ENCODE measurements at places on chromosomes 1 and 21.

DNA sequence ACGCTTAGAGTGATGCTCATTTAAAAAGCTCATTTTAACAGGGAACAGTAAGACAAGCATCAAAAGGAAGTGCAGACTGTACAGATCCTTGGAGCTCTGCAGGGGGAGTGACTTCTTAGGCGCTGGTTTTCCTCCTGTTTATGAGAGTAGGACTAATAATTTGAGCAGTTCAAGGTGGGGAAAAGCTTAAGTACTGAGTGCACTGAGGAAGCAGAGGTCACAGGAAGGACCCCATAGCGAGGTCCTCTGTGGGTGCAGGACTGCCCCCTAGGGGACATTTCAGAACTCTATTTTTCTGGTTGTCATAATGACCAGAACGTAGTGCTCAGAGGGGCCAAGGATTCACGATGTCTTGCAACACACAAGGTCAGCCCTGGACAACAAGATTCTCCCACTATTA lies 112.1 kb downstream of the HLCS start:
- peak; percentile 35 for DNase-seq

- DNase-seq: no peak
Observed at GRCh38 chr1:87044840-87045239, 130.4 kb downstream of the HS2ST1 start.

GRCh38 chr1:115301438-115302020 lies 36.5 kb downstream of the NGF start:
- DNase-seq: no peak

GRCh38 chr1:155912056-155912536 lies 947 bp upstream of the RIT1 start:
- DNase-seq: no peak

- no peak for DNase-seq
Observed at GRCh38 chr1:229012823-229013222, 258.1 kb upstream of the RAB4A start.

GRCh38 chr21:42121794-42122193 lies 50.7 kb downstream of the UMODL1 start:
- DNase-seq: no peak

DNA sequence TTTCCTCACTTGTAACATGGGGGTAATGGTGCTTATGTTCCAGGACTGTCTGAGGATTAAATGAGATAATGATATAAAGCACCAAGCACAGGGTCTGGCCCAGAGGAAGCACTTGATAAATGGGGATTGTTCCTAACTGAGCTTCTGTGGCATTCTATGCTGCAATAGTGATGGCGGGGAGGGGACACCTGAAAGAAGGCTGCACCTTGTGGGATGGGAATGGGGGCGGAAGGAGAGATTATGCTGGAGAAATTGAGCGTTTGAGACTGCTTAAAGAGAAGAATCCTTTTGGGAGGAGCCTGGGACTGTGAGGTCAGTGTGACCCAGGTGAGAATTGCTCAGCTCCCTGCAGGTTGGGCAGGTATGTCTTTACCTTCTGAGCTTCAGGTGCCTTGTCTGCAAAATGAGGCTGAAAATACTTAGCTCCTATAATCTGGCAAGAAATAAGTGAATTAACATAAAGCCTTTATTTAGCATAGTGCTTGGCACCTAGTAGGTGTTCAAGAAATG lies 55.9 kb upstream of the CTPS1 start:
- no peak for DNase-seq

- DNase-seq: no peak
Observed at GRCh38 chr21:21751286-21751685, 753.1 kb downstream of the NCAM2 start.

- no peak for DNase-seq
Observed at GRCh38 chr1:12185036-12185917, 18.5 kb downstream of the TNFRSF1B start.

GRCh38 chr1:226402739-226403165 lies 5.1 kb downstream of the PARP1 start:
- no peak for DNase-seq

DNA sequence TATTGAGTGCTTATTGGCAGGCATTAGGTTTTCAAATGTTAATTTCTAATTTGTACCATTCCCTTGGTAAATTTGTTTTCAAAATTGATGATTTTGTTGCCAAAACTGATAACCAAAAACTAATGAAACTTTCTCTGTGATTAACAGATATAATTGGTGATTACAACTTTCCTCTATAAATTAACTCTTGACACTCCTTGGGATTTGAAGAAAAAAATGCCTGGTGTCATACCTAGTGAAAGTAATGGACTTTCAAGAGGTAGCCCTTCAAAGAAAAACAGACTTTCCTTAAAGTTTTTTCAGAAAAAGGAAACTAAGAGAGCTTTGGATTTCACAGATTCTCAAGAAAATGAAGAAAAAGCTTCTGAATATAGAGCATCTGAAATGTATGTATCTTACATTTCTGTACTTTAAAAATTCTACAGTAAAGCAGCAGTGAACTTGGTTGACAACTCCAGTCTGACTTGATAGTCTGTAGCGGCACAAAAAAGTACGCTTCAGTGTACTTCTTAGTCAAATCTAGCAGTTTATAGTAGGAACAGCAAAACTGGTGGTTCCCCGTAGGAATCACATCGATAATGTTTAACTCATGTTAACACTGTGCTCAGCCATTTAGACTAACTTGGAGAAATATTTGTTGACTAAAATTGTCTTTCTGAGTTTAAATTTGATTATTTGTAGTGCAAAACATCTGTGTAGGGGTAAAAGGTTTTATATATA lies 3.0 kb downstream of the USP1 start:
- DNase-seq: no peak

DNA sequence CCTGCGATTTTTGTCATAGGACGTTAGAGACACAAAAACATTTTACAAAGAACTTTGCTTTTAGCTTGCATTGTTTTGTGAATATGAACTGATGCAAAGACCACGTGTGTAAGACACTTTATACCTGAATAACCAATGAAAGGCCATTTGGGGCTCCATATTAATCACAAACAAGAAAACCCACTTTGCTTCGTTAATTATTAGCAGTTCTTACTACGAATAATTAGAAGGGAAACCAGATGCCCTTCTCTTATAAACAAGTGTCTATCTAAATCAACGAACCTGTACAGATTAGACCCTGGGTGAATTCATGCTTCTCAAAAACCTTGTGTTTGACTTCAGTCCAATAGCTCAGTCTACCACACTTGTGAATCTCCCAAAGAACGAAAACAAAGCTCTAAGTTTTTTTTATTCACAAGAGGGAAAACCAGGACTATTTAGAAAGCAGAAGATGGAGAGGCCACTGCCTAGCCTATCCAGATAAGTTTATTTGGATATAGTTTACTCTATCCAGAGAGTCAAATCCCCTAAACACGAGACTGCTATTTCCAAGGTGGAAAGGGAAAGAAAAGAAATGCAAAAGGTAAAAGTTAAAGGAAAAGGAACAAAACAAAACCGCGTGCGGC lies 897 bp downstream of the CYYR1 start:
- DNase-seq: peak; percentile 24

GRCh38 chr1:50424045-50424883 lies 1.0 kb upstream of the DMRTA2 start:
- DNase-seq: no peak

DNA sequence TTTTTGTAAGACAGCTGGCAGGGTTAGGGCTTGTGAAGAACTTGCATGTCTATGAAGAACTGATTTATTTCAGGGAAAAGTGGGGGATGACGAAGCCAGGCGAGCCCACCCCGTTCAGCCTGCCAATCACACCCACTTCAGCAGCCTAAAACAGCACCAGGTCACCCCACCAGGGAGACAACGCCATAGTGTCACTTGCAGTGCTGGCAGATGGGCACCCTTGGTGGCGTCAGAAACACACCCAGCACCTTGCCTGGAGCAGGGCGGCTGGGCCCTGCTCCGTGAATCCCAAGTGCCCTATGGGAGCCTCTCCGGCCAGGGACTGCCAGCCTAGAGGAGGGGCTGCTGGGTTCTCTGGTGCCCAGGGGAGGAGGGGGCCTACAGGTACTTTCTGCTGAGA lies 5.0 kb upstream of the NADK start:
- no peak for DNase-seq

GRCh38 chr1:42167611-42168390 lies 3.3 kb upstream of the GUCA2A start:
- no peak for DNase-seq

DNA sequence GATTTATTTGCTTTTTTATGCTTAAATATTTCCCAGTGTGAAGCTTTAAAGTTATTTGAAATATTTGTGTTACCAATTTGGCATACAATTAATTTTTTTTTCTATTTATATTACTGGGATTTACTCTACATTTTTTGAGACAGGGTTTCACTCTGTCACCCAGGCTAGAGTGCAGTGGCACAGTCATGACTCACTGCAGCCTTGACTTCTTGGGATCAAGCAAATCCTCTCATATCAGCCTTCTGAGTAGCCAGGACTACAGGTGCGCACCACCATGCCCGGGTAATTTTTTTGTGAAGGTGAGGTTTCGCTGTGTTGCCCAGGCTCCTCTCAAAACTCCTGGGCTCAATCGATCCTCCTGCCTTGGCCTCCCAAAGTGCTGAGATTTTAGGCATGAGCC lies 39.5 kb downstream of the BACH1 start:
- DNase-seq: no peak

GRCh38 chr1:21302747-21303715 lies 12.8 kb upstream of the ECE1 start:
- peak; percentile 69 for DNase-seq

DNA sequence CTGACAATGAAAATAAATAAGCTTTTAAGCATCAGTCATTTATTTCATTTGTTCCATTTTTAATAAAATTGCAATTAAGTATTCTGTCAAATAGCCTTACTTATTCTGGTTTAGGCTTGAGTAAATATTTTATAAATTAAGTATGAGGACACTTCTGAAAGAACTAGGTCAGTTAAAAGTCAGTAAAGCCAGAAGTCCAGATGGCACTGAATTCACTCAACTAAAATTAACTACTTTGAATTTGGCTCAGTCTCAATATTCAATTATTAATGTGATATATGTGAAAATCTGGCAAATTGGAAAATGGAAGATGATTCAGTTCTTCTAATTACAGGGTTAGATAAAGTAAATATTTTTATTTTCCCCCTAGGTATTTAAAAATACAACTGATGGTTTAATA lies 174.2 kb downstream of the BRINP3 start:
- no peak for DNase-seq

- peak; percentile 88 for DNase-seq
Observed at GRCh38 chr1:59750328-59751003, 64.3 kb upstream of the HOOK1 start.

DNA sequence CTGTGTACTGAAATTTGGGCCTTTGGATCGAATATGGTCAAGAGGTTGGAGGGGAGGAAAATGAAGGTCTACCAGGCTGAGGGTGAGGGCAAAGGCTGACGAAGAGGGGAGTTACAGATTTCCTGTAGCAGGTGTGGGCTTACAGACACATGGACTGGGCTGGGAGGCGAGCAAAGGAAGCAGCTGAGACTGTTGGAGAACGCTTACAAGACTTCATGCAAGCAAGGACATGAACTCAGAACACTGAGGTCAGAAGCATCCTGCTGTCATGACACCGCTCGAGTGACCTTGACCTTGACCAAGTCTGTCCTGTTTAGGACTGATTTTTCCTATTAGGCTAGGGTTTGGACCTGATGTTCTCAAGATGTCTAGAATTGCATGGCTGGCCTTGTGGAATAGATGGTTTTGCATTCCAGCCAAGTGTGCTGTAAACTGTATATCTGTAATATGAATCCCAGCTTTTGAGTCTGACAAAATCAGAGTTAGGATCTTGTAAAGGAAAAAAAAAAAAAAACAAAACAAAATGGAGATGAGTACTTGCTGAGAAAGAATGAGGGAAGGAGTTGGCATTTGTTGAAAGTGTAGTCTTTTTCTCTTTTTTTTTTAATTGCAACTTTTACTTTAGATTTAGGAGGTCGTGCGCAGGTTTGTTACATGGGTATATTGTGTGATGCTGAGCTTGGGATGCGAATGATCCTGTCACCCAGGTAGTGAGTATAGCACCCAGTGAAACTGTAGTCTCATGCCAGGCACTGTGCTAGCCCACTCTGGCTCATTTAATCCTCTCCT lies 5.8 kb downstream of the ELF3 start:
- DNase-seq: peak; percentile 29

- DNase-seq: peak; percentile 94
Observed at GRCh38 chr1:150613061-150613920, 16.1 kb downstream of the ENSA start.

- DNase-seq: no peak
Observed at GRCh38 chr1:241957692-241958494, at the start of gene BECN2. Gene BECN2 (plus strand): TSS chr1:241957767. CDS start chr1:241957767, 0 bp downstream.

- DNase-seq: no peak
Observed at GRCh38 chr1:236002572-236002971, 62.3 kb downstream of the NID1 start.

- DNase-seq: no peak
Observed at GRCh38 chr1:37438869-37439343, 35.5 kb upstream of the ZC3H12A start.

GRCh38 chr1:191634801-191635508 lies 523.3 kb upstream of the RGS18 start:
- DNase-seq: no peak

- no peak for DNase-seq
Observed at GRCh38 chr1:81345110-81345509, 455.6 kb upstream of the ADGRL2 start.

DNA sequence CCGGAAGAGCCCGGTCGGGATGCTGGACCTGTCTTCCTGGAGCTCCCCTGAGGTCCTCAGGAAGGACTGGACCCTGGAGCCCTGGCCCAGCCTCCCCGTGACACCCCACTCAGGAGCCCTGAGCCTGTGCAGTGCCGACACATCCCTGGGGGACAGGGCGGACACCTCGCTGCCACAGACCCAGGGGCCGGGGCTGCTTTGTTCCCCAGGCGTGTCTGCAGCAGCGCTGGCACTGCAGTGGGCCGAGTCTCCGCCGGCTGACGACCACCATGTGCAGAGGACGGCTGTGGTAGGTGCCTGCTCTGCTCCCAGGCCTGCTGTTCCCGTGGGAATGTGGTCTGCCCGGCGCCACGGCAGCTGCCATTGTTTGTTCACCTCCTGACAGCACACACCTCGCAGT lies 42.1 kb upstream of the DIP2A start:
- DNase-seq: no peak

- no peak for DNase-seq
Observed at GRCh38 chr1:1089731-1090423, 15.8 kb upstream of the RNF223 start.

- DNase-seq: no peak
Observed at GRCh38 chr1:89719502-89720306, 86.8 kb downstream of the LRRC8C start.

- no peak for DNase-seq
Observed at GRCh38 chr1:230501242-230501641, 75.1 kb upstream of the PGBD5 start.

GRCh38 chr1:198493329-198493728 lies 47.2 kb downstream of the ATP6V1G3 start:
- no peak for DNase-seq

DNA sequence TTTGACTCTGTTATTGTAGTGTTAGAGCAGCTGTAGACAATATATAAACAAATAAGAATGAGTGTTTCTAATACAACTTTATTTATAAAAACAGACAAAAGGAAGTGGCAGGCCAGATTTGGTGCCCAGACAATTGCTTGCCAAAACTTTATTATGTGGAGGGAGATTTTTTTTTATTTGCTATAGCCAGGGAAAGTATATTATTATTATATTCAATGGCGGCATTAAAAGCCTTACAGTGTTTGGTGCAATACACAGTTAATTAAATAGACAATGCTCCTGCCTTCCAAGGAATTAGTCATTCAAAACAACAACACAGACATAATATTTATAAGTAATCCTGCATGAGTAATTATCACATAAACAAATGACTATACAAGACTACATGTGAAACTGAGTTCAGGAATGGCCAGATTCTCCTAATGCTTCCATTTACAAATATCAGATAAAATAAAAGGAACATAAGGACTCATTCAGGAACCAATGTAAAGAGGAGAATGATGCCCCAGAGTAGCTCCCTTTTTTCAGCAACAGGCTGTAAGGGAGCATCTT lies 10.6 kb upstream of the RC3H1 start:
- DNase-seq: no peak

Data from astrocyte of the spinal cord (primary cell).